ENCODE measurements at places on chromosomes 11 and 22. TPM values are rescaled to one million over a fixed set of nuclear protein-coding genes. Genes with fewer than 3 reads are reported as not detected.

DNA sequence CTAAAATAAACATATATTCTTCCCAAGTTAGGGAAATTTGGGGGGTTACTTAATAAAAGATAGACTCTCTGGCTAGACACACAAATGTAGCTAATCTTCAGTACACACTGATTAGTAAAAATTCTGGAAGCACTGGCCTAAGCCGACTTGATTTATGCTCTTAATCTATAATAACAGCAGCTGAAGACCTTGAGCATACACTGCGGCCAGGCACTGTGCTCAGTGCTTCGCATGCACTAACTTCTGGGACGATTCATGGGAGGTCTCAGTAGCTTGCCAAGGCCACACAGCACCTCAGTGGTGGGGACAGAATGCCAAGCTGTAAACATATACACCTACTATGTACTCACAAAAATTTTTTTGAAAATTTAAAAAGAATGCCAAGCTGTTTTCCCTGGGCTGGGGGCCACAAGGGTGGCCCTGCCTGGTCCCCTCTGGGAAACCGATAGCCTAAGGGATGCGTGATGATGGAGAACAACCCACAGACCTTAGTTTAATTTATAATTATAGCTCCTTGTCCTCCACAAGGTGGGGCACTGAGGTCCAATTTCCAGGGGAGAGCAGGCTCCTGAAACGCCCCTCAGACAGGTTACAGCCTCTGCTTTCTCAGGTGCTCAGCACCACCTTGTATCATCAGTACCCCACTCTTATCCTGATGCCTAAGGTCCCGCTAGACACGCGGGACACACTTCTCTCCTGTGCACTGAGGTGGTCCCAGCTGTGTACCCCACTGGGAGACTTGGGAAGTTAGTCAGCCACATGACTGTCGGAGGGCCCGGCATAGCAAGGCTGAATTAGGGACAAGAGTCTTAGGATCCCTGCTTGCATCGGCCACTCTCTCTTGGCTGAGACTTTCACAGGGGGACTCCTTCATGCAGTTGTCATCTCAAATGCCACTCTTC, 20.1 kb downstream of the SERPIND1 start:
- DNase-seq, result no peak

The MUC5AC gene
- not detected for polyA plus RNA-seq

DNA sequence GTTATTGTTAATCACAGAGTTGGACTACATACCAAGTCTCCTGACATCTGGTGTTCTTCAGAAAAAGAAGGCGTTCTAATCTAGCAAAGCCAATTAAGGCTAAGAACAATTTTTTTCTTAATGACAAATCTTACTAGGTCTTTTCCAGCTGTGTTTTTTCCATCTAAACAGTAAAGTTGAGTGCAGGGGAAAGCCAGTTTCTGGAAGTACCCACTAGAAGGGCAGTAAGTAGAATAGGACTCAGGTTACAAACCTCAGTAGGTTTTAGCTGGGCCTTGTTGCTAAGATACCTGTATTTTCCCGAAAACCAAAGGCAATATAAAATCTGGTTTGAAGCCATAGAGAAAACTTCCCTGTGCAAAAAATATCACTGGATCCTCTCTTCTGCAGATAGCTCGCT, 351.9 kb downstream of the ETS1 start:
- no peak for DNase-seq

DNA sequence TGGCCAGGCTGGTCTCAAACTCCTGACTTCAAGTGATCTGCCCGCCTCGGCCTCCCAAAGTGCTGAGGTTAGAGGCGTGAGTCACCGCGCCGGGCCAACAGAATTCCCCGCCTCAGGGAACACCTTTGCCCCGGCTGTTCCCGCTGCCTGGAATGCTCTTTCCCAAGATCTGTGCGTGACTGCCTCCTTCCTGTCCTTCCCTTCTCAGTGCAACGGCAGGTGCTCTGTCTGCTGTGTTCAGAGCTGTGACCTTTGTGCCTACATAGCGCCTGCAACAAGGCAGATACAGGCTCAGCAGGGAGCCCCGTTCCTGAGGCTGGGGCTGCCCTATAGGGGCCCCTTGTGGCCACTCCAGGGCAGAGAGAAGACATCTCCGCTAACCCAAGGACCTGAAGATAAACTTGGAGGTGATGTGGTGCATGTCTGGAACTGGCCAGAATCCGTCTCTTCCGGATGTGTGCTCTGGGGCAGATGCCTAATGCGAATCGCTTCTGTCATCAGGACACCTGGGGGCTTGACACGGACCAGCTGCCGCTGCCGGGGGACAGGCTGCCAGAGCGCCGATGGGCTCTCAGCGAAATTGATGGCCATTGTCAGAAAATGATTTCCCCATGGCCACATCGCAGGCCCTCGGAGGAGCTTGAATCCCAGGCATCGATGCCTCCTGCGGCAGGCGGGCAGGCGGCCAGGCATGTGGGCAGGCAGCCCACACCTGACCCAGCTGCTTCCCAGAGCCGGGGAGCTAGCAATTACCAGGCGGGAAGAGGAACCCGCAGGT, 43.5 kb upstream of the TCF20 start:
- peak; percentile 15 for DNase-seq

- DNase-seq, result peak; percentile 100
Measured at GRCh38 chr22:46035742-46036557, 59.0 kb upstream of the WNT7B start.

GRCh38 chr11:112453601-112454577, 193.2 kb upstream of the PLET1 start:
- peak; percentile 24 for DNase-seq

- DNase-seq, result no peak
Measured at GRCh38 chr11:115256397-115257197, 247.6 kb downstream of the CADM1 start.

GRCh38 chr11:8342821-8343681, 79.4 kb upstream of the LMO1 start:
- DNase-seq, result no peak
